ENCODE measurements at places on chromosomes 2 and 18. TPM values are rescaled to one million over a fixed set of nuclear protein-coding genes. Genes with fewer than 3 reads are reported as not detected.

DNA sequence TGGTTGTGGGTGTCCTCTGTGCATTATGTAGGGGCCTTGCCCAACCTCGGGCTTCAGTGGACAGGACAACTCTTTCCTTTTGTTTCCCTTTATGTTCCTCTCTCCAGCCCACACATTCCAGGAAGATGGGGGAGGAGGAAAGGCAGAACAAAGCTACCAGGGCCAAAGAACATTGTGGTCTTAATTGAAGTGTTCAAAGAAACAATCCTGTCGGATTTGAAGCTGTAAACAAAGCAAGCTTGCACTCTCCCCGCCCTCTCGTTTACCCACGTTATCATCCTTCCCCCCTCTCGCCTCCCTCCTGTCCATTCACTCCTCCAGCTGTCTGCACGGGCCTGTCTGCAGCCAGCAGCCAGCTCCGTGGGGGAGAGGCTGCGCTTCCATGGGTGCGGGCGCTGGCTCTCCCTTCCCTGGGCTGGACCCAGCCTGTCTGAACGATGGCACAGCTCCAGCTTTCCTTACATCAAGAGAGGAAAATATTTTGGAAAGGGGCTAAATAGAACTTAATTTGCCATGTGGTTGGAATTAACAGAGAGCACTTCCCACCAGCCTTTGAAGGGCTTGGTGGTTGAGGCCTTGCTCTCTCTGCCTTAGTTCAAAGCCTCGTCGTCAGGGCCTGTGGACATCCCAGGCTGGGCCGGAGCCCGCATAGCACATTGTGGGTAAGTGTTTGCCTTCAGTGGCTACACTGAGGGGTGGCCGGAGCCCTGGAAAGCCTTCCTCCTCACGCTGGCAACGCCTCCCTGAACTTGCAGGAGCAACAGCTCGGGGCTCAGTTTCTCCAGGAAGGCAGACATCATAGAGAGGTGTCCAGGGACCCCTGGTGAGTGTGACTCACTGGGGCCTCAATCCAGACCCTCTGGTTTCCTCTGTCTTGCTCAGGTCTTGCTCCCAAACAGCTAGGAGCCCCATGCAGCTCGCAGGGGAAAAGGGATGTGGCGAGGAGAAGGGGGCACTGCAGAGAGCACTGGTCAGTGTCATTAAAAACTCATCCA lies 60.6 kb upstream of the HS6ST1 start:
- DNase-seq = no peak

DNA sequence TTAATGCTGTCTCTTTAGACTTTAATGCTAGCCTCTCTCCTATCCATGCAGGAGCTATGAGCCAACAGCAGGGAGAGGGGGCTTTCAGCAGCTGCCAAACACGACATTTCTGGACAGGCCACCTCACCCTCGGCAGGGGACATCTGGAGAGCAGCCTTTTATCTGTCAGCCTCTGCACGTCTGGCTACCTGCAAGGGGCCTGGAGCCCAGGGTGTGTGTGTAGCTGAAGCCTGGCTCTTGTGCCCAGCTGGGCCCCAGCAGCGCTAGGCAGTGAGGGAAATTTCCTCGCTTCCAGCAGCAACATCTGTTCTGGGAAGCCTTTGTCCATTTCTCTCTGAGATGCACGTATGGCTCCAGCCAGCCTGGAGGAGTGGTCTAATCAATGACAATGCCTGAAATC lies 728.7 kb upstream of the ID2 start:
- DNase-seq = no peak

GRCh38 chr2:65498396-65498795 lies 66.0 kb upstream of the SPRED2 start:
- no peak for DNase-seq

NXPH2 gene
- not detected for total RNA-seq

ICOS gene
- 76.2 TPM for total RNA-seq

DNA sequence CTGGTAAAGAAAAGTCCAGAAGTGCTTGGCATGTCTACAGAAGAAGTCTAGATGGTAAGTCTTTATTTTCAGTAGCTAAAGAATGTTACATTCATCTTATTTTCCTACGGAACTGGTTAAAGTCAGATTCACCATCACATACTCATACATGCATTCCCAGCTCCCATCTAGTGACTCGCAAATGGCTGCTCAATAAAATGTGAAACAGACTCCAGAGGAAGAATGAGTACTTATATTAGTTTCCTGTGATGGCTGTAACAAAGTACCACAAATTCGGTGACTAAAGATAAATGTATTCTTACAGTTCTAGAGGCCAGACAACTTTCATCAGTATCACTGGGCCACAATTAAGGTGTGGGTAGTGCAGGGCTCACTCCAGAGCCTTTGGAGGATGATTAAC lies 797.2 kb downstream of the SATB2 start:
- no peak for DNase-seq

PROKR1 gene
- total RNA-seq = not detected
